ENCODE measurements at places on chromosomes 16 and 17.

GRCh38 chr17:74610108-74610507 lies 13.4 kb downstream of the CD300E start:
- no peak for DNase-seq

DNA sequence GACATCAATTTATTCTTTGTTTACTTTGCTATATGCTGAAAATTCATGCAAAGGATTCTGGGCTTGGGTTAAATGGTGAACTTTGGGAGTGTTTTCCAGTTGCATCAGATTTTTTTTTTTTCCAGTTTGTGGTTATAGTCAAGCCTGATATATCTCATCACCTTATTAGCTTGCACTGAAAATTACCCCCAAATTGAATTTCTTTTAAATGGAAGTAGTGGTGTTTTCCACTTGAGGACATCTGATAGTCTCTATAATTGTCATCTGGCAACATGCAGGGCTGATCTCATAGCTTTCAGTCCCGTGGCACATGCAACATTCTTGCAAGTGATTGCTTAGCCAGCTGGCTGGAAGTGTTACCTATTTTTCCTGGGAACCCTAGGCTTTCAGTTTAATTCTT lies 4.7 kb upstream of the KRTAP3-1 start:
- no peak for DNase-seq

DNA sequence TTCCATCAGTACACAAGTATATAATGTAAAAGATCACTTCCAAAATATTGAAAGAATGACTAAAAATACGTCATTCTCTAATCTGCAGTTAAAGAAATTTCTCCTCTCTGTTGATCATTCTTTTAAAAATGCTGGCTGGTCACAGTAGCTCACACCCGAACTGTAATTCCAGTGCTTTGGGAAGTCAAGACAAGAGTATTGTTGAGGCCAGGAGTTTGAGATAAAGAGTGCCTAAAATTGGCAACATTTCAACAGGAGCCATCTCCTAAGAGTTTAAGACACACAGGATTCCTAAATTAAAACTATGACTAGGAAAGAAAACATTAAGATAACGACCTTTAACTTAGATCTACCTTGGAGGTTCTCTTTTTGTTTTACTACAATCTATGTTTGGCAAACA lies 4.5 kb upstream of the USP32 start:
- DNase-seq = no peak

DNA sequence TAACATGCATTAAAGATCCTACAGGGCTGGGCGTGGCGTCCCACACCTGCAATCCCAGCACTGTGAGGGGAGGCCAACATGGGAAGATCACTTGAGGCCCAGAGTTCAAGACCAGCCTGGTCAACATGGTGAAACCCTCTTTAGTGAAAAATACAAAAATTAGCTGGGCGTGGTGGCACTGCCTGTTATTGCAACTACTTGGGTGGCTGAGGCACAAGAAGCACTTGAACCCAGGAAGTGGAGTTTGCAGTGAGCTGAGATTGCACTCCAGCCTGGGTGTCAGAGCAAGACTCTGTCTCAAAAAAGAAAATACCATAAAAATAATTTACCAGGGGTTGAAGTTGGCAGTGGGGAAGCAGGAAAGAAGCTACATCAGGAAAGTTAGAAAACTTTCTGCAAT lies 12.9 kb downstream of the TXNDC11 start:
- no peak for DNase-seq

GRCh38 chr17:50719924-50720794 lies 756 bp downstream of the LUC7L3 start:
- no peak for DNase-seq

DNA sequence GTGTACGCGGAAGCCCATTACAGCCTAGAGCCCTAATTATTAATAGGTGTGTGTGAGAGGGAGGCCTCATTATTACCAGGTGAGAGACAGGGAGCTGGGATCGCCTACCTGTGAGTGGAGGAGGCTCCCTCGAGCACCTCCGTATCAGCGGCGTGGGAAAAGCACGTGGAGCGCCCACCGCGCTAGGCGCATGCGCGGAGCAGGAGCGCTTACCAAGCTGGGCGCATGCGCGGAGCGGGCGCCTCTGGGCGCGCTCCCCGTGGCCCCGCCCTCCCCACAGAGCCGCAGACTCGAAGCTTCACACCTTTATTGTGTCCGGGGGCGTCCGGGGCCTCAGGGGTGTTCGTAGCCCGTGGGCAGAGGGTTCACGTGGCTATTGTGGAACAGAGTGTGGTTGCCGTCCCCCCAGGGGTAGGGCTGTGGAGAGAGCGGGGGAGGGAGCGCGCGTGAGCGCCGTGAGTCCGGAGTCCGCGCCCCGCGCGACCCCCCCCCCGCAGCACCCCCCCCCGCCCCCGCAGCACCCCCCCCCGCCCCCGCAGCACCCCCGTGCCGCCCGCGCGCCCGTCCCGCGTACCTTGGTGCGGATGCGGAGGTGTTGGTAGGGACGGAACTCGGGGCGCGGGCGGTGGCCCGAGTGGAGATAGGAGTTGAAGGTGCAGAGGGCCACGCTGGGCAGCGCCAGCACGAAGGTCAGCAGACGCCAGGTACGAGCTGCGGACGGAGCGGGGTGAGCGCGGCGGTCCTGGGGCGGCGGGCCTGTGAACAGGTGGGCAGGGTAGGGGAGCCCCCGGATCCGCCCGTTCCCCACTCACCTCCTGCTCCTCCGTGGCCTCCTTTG lies 500 bp downstream of the COX6A2 start:
- DNase-seq = no peak
